Epithelial cell of proximal tubule (primary cell): ENCODE measurements at places on chromosomes 1 and 21. TPM values are rescaled to one million over a fixed set of nuclear protein-coding genes. Genes with fewer than 3 reads are reported as not detected.

DNA sequence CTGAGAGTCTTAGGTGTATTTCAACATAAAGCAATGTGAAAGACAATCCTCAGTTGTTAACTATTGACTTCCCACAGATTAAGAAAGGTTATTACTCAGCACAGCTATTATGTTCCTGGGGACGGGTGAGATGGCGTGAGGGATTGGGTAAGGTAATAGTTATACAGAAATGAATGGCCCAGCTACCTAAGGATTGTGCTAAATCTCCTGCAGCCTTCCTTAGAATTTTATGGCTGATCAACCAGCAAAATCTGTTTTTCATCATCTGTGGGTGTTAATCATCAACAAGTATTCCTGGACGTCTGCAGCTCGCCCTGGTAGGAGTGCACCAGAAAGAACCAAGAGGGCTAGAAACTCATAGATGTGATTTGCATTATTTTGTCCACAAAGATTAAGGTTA is 146.0 kb upstream of the IVNS1ABP start:
- DNase-seq: peak; percentile 92

DNA sequence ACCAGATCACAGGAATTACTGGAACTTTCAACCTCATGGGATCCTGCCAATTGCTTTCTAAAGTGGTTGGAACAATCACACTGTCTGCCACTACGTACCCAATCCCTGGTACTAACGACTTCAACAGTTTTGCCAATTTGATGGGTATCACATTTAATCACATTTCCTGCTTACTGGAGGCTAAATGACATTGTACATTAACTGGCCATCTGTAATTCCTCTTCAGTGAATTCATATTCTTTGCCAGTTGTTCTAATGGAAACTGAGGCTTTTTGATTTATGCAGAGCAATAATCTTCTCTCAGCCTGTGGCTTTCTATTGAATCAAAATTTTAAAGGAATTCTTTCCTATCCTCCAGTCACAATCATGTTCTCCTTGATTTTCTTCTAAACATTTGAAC is 38.2 kb downstream of the LGALS8 start:
- DNase-seq: no peak

DNA sequence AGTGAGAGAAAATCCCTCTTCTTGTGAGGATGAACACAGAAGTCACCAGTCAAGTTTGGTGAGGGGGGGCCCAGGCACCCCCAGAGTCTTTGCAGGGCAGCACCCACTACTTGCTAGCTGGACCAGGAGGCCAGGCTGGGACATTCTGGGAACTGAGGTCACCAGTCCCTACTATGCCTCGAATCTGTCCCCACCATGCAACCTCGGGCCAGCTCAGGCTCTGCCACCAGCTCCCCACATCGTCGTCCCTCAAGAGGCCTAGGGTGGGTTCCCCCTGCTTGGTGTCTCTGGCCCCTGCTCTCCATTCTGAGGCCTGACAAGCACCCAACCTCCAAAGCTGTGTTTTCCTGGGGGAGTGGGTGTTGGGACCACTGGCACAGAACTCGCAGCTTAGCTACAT is 22.2 kb upstream of the ZNF678 start:
- no peak for DNase-seq

DNA sequence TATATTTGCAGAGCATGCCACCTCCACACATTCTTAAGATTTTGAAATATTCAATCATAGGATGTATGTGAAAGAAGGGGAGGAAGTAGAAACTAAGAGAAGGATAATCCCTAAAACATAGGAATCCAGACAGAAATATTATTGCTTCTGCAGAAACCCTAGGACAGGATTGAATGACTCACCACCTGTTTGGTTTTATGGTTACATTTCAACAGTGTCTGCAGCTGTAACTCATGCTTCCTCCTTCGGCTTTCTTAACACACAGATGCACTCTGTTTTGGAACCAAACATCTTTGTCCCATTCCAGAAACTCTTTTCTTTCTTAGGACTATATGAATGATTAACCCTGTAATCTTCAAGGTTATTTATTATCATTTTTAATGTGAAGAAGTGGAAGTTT is 20.7 kb downstream of the RGS7 start:
- DNase-seq: no peak

DNA sequence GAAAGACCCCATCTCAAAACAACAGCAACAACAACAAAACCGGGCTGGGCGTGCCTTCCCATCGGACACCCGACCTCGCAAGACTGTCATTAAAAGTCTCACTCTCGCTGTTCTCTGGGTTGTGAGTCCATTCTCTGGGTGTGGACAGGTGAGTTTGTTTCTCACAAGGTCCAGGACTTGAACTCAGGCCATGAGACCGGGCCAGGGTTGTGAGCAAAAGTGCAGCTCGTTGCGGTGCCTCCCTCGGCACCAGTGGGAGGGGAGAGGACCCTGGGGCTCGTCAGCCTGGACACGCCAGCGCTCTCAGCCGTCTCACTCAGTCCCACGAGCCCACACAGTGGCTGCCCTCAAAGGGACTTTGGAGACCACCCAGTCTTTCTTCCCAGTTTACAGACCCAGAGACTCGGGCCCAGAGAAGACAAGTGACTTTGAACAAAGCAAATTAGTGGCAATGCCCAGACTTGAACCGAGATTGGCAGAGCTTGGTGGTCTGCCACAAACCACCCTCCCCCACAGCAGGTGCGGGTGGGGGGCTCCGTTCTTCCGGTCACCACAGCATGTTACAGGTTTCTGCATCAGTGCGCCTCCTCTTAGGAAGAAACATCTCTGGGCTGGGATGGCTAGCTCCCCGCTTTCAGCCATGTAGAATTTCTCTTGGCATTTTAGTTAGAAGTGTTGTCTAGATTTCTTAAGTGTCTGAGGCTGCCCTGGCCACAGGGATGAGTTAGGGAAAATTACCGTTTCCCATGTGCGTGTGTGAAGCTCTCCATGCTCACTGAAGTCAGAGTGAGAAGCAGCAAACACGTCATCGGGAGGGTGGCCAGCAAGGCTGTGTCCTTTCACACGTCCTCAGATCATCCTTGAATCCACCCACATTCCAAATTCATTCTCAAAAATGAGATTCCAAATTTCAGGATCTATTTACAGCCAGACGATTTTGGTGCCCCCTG is 28.3 kb downstream of the LRRC3 start:
- no peak for DNase-seq

- DNase-seq: peak; percentile 91
Measured at GRCh38 chr1:241615043-241615974, 24.9 kb downstream of the CHML start.

- no peak for DNase-seq
Measured at GRCh38 chr1:3702990-3703728, 49.1 kb upstream of the CCDC27 start.

GRCh38 chr21:36310016-36310415 is 10.0 kb upstream of the MORC3 start:
- DNase-seq: no peak

DNA sequence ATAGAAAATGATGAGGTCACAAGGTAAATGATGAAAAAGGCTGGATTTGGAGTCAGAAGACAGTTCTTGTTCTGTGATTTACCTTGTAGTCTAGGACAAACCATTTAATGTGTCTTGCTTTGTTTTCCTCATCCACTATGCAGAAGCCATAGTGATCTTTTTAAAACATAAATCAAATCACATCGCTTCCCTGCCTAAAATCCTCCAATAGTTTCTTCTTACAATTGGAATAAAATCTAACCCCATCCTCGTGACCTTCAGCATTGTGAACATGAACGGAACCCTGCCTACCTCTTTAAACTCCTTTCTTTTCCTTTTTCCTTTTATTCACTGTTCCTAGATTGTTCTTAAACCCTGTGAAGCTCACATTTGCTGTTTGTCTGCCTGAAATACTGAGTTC is 204.9 kb upstream of the SAMSN1 start:
- no peak for DNase-seq

DNA sequence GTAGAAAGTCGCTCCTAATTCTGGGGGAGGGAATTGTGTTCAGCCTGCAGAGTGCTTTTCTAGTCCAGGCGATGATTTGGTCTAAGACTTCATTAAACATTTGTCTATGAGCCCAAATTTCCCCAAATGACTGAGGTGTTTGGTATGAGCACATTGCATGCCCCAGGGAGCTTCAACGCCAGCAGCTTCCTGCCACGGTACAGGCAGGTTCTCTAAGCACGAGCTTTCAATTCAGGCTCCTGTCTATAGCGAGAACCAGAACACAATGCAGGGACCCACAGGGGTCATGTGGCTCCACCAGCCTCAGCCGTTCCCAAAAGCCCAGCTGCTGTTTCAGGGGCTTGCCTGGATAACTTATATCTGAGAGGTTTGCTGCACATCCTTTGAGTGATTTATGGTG is 34.1 kb upstream of the H6PD start:
- DNase-seq: no peak

- DNase-seq: no peak
Measured at GRCh38 chr1:232357416-232357815, 272.5 kb downstream of the SIPA1L2 start.

GRCh38 chr1:239164451-239165180 is 221.8 kb upstream of the CHRM3 start:
- DNase-seq: no peak

- DNase-seq: no peak
Measured at GRCh38 chr1:6819246-6820040, 34.2 kb downstream of the CAMTA1 start.

GRCh38 chr1:52544665-52545525 is 8.0 kb downstream of the TUT4 start:
- DNase-seq: no peak

DNA sequence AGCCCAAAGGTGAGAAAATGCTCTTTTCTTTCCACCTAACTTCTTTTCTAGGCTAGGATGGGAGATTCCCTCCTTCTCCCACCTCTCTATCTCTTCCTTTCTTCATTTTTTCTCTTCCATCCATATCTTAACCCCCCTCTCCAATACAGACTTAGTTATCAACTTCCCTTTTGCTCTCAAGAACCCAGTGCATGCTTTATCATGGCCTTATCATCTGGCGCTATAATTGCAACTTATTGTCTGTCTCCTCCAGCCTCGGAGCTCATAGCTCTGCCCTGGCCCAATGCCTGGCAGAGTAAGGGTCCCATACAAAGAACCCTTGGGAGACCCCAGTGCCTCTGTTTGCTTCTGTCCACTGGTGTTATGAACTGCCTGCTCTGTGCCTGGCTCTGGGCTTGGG is 71.0 kb upstream of the NFASC start:
- no peak for DNase-seq

DNA sequence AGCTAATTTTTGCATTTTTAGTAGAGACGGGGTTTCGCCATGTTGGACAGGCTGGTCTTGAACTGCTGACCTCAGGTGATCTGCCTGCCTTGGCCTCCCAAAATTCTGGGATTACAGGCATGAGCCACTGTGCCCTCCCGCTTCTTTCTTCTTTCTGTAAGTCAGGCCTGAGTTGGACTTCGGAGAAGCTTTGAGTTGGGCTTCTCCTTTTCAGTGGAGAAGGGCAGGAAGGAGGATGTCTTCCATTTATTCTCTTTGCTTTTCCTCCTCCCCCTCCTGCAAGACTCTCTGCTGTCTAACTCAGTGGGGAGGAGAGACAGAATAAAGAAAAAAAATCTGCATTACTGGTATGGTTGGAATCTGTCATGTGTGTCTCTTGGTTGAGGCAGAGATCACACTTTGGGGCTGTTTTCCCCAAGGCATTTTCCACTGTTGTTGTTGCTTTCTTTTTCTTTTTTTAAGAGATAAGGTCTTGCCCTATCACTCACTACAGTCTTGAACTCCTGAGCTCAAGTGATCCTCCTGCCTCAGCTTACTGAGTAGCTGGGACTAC is 13.2 kb upstream of the DEGS1 start:
- DNase-seq: no peak

GRCh38 chr21:44379991-44380865 is 26.8 kb downstream of the TRPM2 start:
- DNase-seq: no peak

GRCh38 chr1:67031859-67032247 is 22.1 kb downstream of the SLC35D1 start:
- no peak for DNase-seq

DNA sequence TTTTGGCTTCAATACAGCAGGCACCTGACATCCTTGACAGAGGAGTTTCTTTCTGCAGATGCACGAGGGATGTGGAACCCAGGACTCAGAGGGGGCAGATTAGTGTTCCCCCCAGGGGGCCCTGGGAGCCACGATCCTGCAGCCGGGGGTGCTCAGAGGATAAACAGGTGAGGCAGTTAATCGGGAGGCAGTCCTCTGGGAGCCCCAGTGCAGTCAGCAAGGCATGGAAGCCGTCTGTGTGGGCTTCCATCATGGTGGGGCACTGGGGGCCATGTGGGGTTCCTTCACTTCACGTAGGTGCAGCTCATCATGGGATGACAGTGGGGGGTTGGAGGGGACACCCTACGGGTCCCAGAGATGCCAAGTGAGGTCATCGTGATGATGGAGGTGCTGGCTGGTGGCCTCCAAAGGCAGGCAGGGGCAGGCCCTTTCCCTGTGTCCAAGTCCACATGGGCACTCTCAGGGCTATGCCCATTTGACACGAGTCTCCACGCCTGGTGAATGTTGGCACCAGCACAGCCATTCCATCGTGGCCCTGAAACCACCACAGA is 59.3 kb upstream of the ABCG1 start:
- no peak for DNase-seq

GRCh38 chr1:160206036-160206389 is 829 bp downstream of the PEA15 start:
- DNase-seq: no peak

GRCh38 chr1:24735156-24735508 is 10.1 kb upstream of the CLIC4 start:
- no peak for DNase-seq

- no peak for DNase-seq
Measured at GRCh38 chr21:37146320-37147235, 73.5 kb downstream of the TTC3 start.

GRCh38 chr1:213983493-213984386 is 4.0 kb upstream of the PROX1 start:
- no peak for DNase-seq

GRCh38 chr1:76426606-76427005 is 352.1 kb downstream of the ST6GALNAC3 start:
- DNase-seq: no peak

GRCh38 chr21:44263768-44264167 is 2.1 kb upstream of the DNMT3L start:
- no peak for DNase-seq

PDZK1IP1 gene
- 14.3 and 43.2 TPM in 2 replicates for total RNA-seq

HMGCL gene
- 22.1 and 38.5 TPM in 2 replicates for total RNA-seq

KHDRBS1 gene
- 69.6 and 139 TPM in 2 replicates for total RNA-seq

MYOM3 gene
- 1.7 and 2.2 TPM in 2 replicates for total RNA-seq

OR6K3 gene
- total RNA-seq: not detected in 2 replicates

NPL gene
- total RNA-seq: 0.06 and 0.36 TPM in 2 replicates

AMY2A gene
- not detected in 2 replicates for total RNA-seq

TRMT1L gene
- total RNA-seq: 15.8 and 17.7 TPM in 2 replicates

S100A12 gene
- total RNA-seq: not detected in 2 replicates
